PC-9 (cell line): ENCODE measurements at places on chromosomes 4 and X. TPM values are rescaled to one million over a fixed set of nuclear protein-coding genes. Genes with fewer than 3 reads are reported as not detected.
A peak's percentile ranks its signal among the peaks of the same experiment; 100 is the strongest.

GRCh38 chr4:1570291-1571164, 113.6 kb downstream of the FAM53A start:
- DNase-seq: no peak

DNA sequence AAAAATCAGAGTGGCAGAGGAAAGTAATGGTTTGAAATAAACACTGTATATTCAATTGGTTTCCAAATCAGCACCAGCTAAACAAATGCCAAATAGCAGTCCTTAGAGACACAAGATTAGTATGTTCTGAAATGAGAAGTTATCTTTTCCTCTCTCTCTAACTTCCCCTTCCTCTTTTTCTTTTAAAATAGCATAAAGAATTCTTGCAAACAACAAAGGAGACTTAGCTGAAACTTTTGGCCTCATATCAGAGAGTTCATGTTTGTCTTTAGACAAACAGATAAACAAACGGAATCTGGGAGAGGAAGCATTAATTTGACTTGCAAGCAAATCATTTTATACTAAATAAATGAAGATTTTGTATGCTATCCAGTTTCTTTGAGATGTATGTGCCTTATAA, 399.0 kb downstream of the GBA3 start:
- DNase-seq: no peak

HPSE gene
- total RNA-seq: 4.4 and 6.6 TPM in 2 replicates

GRCh38 chrX:101385795-101386541, at the start of gene BTK:
Gene BTK (minus strand): TSS chrX:101386191. CDS start chrX:101375284, 10,907 bp downstream.
- DNase-seq: no peak

DNA sequence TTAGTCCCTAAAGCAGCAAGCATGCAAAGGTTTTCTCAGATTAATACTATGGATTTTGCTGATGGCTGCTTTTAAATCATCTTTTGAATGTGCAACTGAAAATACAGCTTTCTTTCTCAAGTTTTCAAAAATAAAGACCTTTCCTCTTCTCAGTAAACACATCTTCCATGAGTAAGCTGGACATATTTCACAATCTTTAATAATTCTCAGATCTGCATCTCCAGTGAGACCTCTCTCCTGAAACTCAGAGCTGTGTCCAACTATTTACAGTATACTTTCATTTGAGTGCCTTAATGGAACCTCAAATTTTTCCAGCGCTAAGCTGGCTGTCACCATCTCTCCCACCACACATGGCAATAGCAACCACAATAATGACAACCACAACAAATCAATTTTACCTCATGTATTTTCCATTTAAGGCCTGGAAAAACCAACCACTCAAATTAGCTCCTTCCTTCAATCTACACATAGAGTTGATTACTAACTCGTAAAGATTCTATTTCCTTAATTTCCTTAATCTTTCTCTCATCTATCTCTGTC, 192.4 kb upstream of the RPL34 start:
- DNase-seq: no peak

- DNase-seq: no peak
Observed at GRCh38 chrX:153547195-153547594, 29.8 kb downstream of the ATP2B3 start.

DNA sequence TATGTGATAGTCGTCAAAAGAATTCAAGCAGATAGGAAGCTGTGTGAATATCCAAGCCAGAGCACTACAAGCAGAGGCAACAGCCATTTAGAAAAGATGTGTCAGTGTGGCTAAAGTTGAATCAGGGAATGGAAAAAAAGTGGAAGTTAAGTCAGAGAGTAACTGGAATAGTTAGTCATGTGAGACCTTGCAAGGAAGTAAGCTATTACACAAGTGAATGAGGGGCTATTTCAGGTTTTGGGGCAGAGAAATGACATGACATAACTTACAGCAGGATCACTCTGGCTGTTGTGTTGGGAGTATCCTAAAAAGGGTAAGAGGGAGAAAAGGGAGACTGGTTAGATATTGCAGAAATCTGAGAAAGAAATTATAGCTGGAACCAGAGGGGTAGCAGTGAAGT, 236.6 kb upstream of the PCDH18 start:
- no peak for DNase-seq

DNA sequence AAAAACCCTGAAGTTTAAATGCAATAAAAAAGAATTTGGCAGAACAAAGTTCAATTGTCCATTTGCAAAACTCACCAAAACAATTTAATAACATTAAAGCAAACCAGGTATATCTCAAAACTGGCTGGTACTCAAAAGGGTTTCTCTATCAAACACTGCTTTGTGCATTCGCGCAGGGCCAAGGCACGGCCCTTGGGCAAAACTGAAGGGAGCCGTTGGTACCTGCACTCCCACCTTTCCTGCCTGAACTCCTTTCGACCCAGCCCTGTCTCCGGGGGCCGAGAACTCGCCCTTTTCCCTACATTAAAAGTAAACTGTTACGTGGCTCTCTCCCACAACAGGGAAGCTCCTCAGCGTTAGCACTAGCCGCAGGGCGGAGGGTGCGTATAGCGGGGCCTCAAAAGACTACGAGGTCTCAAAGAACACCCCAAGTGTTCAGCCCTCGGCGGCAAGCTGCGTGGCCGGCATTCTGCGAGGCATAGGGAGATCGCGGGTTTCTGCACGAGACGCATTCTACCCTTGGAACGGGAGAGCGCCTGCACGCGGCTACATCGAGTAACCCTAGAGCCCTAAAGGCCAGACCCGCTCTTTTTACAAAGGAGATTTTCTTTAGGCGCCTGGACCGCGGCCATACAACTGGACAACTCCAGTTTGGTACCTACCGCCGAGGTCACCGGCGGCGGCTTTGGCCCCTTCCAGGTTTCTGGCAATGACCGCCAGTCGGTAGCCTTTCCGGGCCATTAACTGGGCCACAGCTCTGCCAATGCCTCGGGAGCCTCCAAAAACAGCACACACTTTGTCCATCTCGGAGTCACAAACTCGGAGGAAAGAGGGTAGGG, 550 bp downstream of the CBR4 start:
- peak; percentile 37 for DNase-seq

SGMS2 gene
- 17.0 and 17.9 TPM in 2 replicates for total RNA-seq

IBSP gene
- not detected in 2 replicates for total RNA-seq

GRCh38 chr4:152434011-152434410, 101.9 kb downstream of the FBXW7 start:
- no peak for DNase-seq

HHIP gene
- 0.05 TPM in 1 of 2 replicates, not detected in the other for total RNA-seq

GRCh38 chr4:77125961-77126360, 31.0 kb upstream of the CCNG2 start:
- DNase-seq: no peak

CD40LG gene
- total RNA-seq: not detected in 2 replicates

DNA sequence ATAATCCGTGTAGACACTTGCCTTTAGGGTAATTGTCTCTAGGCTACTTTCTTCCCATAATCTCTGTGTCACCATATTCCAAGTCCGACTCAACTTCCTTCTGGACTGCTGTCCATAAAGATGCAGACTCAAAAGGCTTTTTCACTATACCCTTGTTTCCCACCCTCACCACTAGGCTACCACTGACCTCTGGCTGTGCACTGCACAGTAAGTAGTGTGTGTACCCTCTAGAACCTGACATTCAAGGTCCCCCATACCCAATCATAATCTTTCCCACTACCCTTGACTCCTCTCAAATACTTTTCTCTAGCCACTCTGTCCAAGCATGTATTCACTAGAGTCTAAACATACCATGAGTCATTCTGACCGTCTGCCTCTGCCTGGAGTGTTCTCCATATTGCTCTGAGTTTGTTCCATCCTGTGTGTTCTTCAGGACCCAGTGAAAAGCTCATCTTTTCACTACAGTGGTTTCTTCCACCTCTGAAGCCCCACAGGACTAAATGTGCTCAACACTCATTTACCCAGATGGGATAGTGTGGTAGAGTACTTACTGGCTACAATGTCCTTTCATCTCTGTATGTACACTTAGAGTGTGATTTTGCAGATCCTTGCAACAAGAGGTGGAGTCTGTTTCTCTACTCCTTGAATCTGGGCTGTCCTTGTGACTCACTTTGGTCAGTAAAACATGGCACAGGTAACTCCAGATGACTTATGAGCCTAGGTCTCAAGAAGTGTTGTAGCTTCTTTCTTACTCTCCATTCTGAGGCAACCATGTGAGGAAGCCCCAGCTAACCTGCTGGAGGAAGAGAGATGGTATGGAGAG, 17.4 kb downstream of the JADE3 start:
- DNase-seq: no peak

DNA sequence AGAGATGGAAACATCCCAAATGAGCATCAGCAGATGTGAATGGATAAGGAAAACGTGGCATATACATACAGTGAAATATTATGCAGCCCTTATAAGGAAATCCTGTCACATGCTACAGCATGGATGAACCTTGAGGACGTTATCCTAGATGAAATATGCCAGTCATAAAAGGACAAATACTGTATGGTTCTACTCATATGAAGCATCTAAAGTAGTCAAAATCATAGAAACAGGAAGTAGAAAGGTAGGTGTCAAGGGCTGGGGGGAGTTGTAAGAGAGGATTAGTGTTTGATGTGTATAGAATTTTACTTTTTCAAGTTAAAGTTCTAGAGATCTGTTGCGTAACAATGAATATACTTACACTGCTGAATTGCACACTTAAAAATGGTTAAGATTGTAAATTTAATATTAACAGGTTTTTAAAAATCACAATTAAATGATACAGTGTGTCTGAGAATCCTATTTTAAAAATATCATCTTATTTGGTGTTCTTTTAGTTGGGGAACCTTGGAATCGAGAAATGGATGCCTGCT, 58.5 kb downstream of the KDM6A start:
- DNase-seq: no peak

GRCh38 chrX:150873616-150874015, 24.9 kb downstream of the CD99L2 start:
- peak; percentile 18 for DNase-seq

DNA sequence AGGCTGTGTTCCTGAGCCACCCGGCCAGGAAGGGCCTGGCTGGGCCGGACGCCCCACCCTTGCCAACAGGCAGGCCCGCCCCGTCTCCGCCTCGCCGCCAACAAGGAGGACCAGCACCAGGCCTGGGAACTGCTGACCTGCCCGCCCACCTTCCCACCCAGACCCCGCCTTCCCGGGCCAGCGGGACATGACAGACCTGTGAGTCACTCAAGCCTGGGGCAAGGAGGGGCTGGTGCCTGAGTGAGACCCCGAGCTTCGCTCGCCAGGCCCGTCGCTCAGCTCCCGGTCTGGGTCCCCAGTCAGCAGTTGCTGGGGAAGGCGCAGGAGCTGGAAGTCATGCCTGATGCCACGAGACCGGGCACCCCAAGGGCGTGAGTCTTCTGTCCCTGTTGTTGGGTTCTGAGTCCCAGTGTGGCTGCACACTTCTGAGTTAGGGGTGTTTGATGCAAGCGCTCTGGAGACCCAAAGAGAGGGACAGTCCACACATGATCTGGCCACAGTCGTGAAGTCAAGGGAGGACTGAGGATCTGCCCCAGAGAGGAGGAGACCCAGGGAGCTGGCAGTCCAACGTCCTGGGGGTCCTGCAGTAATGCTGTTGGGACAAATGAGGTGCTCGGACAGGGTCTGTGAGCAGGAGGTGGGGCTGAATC, at the start of gene DNASE1L1:
Gene DNASE1L1, minus strand, starts transcription at position 33 of the 650 bp plus-strand sequence. CDS start 3,686 bp downstream, outside the sequence.
- DNase-seq: peak; percentile 98
